ENCODE measurements at places on chromosomes 16 and 17. TPM values are rescaled to one million over a fixed set of nuclear protein-coding genes. Genes with fewer than 3 reads are reported as not detected.

GRCh38 chr17:28950017-28950751 is 1.1 kb downstream of the PHF12 start:
- H3K27ac ChIP-seq = peak overlapping the region; percentile 97
- peaks cover 33% of the 10 kb centered on the region for H3K4me1 ChIP-seq
- peaks cover 43% of the 10 kb centered on the region for H3K36me3 ChIP-seq
- peak overlapping the region; percentile 97 for H3K4me3 ChIP-seq
- peak; percentile 79 for DNase-seq
- H3K27me3 ChIP-seq = no peaks in the 10 kb centered on the region

- DNase-seq = peak; percentile 74
- peak overlapping the region; percentile 60 for H3K4me3 ChIP-seq
- H3K27ac ChIP-seq = peak overlapping the region; percentile 88
- no peaks in the 10 kb centered on the region for H3K27me3 ChIP-seq
- peaks cover 25% of the 10 kb centered on the region for H3K4me1 ChIP-seq
These were observed 4.6 kb upstream of the DRC7 start for GRCh38 chr16:57689762-57690558.

DNA sequence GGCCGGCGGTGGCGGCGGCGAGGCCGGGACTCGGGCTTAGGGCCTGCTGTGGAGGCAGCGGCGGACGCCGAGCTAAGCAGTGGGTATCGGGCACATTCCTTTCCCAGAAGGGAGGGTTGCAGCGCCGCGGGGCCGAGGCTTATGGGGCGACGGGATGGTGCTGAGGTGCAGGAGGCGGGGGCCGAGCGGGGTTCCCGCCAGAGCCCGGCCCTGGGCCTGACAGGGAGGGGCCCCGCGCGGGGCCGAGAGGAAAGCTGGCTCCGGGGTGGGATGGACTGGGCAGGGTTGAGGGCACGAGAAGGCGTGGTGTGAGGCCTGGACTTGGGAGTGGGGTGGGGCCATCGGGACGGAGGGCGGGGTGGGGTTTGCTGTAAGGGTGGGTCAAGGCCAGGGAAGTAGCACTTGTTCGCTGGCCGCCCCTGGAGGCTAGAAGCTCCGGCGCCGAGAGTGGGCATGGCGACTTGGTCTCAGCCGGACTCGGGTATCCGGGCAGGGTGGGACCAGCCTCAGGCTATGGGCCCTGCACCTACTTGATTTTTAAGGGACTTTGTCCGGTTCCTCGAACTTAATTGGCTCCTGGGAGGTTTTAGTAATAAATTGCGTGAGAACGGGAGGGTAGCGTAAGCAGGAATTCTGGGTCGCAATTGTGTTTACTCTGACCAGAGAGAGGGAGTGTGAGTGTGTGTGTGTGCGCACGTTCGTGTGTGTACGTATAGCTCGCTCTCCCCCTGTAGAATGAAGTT is 396 bp downstream of the NFE2L1 start:
- H3K27me3 ChIP-seq = no peaks in the 10 kb centered on the region
- peak; percentile 65 for DNase-seq
- H3K4me1 ChIP-seq = peaks cover 57% of the 10 kb centered on the region
- peaks cover 53% of the 10 kb centered on the region for H3K36me3 ChIP-seq
- H3K4me3 ChIP-seq = peak overlapping the region; percentile 96

DNA sequence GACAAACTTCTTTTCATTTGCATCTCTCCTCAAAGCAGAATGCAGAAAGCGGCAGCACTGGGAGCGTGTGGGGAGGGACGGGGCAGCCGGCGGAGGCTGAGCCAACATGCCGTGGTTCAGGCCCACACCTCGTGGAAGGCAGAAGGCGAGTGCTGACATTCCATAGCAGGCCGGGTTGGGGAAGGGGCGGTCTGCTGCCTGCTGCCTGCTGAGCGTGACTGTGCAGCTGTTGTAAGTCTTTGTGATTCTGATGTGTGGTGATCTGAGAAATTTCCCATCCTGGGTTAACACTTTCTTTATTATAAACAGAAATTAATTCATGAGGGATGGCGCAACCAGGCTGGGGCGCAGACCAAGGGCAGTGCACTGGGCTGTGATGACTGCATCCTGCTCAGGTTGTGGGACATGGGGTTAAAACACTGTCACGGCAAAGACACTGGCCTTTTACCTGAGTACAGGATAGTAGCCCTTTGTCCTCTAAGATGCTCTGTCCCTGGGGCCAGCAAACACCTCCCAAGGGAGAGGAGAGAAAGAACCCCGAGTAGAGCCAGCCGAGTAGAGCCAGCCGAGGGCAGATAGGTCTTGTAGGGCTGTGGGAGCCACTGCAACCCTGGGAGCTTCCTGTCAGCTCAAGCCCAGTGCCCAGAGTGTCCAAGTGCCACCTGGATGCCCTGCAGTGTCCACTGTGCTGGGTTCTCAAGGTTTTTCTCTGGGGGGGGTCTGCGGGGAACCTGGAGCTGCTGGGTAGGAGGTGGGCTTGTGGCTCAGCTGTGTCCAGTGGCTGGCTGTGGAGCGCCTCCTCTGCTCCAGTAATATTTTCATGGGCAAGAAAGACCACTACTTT is 8.8 kb upstream of the DNASE1 start:
- H3K27ac ChIP-seq = no peak overlapping the region
- no peaks in the 10 kb centered on the region for H3K27me3 ChIP-seq
- no peak overlapping the region for H3K4me3 ChIP-seq
- DNase-seq = no peak

- H3K27me3 ChIP-seq = no peaks in the 10 kb centered on the region
- peak overlapping the region; percentile 92 for H3K27ac ChIP-seq
- H3K36me3 ChIP-seq = peaks cover 41% of the 10 kb centered on the region
These were observed 208.7 kb downstream of the PRKCA start for GRCh38 chr17:66511135-66511534.

GRCh38 chr17:79304884-79305283 is 230.3 kb downstream of the ENGASE start:
- peaks cover 4% of the 10 kb centered on the region for H3K27me3 ChIP-seq
- DNase-seq = no peak
- H3K36me3 ChIP-seq = no peaks in the 10 kb centered on the region
- H3K27ac ChIP-seq = no peak overlapping the region
- no peak overlapping the region for H3K4me3 ChIP-seq
- H3K4me1 ChIP-seq = no peaks in the 10 kb centered on the region

DNA sequence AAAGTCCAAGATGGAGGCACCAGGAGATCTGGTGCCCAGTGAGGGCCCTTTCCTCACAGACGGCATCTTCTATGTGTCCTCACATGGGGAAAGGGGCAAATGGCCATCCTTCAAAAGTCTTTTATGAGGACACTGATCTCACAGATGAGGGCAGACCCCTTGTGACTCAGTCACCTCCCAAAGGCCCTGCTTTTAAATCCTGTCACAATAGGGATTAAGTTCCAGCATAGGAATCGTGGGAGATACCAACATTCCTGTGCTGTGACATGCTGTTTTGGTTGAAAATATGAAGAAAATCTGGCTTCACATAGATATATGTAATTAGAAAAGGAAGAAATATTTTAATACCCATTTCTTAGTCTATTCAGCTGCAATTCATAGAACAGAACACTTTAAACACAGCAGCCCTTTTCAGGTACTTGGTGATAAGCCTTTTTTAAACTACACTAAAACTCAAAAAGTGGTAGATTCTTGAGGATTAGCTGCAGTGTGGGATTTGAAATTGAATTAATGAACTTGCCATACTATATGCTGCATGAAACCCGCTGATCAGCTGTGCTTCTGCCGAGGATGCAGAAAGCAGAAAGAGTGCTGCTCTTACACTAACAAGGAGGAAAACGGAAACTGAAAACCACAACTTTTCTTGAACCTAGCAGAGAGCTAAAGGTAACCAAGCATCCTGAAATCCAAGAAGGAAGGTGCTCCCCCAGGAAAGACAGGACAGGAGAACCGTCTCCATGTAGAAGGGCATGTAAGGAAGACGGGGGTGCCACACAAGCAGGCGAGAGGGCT is 32.7 kb downstream of the VPS53 start:
- H3K4me1 ChIP-seq = peaks cover 14% of the 10 kb centered on the region
- no peak overlapping the region for H3K4me3 ChIP-seq
- no peaks in the 10 kb centered on the region for H3K27me3 ChIP-seq
- peak; percentile 4 for DNase-seq

DNA sequence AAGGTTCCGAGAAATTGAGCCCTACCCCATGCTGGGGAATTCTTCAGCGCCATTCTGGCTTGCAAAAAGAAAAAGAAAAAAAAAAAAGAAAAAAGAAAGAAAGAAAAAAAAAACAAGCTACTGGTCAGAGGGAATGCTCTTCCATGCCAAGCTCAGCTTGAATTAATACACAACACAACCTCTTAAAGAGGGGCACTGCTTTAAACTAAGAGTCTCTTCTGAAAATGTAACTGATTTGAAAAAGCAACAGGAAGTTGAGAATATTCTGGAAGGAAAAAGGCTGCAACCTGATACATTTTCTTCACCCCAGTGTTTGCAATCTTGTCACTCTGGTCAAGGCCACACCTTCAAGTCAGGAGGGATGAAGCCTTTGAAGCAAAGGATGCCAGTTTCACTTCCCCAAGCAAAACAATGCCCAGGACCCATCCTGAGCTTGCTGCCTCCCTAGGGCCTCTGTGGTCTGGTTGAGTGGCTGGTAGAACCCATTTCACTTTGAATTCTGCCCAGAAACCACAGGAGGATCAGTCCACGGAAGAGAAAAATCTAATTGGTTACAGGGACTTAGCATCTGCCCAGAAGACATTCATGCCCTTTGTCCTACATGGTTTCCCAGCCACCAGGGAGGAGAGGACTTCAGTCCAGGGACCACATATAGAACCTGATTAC is 389.7 kb downstream of the SOX9 start:
- no peak overlapping the region for H3K27ac ChIP-seq
- H3K4me1 ChIP-seq = no peaks in the 10 kb centered on the region
- no peak for DNase-seq
- no peak overlapping the region for H3K4me3 ChIP-seq
- H3K27me3 ChIP-seq = peaks cover 2% of the 10 kb centered on the region

- H3K4me3 ChIP-seq = no peak overlapping the region
- H3K27ac ChIP-seq = no peak overlapping the region
- no peaks in the 10 kb centered on the region for H3K4me1 ChIP-seq
- no peaks in the 10 kb centered on the region for H3K27me3 ChIP-seq
These were observed 45.8 kb upstream of the TAOK1 start for GRCh38 chr17:29344201-29344856.

DNA sequence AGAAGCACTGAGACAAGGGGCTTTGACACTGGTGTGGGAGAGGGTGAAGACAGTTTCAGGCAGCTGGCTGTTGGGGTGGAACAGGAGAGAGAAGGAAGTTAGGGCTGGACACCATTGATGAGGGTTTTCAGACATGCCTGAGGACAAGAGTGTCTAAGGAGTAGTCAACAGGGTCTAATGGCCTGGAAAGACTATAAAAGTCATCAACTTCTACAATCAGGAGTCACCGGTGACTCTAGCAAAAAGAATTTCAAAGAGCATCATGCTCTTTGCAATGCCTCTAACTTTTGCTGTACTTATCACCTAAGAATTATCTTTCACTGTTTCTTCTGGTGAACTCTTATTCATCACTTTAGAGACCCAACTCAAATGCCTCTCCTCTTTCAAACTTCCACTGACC is 213.9 kb downstream of the C16orf78 start:
- no peak for DNase-seq
- H3K4me3 ChIP-seq = no peak overlapping the region
- no peaks in the 10 kb centered on the region for H3K36me3 ChIP-seq
- H3K27me3 ChIP-seq = no peaks in the 10 kb centered on the region
- no peaks in the 10 kb centered on the region for H3K4me1 ChIP-seq

DNA sequence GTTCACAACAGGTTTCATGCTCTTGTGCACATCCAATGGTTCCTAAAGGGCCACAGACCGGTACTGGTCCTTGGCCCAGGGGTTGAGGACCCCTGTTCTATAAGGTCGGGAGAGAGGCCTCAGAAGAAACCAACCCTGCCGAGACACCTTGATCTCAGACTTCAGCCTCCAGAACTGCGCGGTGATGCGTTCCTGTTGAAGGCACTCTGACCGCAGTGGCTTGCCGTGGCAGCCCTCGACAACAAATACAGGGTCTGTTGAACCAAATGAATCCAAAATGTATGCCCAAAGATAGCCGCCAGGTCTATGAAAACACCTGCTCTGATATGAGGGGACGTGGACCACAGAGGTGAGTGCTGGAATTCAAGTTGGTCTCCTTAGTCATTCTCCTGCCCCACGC is 389.8 kb downstream of the SEC14L1 start:
- no peak overlapping the region for H3K27ac ChIP-seq
- DNase-seq = no peak
- H3K4me1 ChIP-seq = peaks cover 7% of the 10 kb centered on the region
- peaks cover 18% of the 10 kb centered on the region for H3K27me3 ChIP-seq
- H3K36me3 ChIP-seq = peaks cover 4% of the 10 kb centered on the region

- no peak overlapping the region for H3K27ac ChIP-seq
- DNase-seq = no peak
- H3K4me3 ChIP-seq = no peak overlapping the region
- H3K27me3 ChIP-seq = peaks cover under 1% of the 10 kb centered on the region
These were observed 96.6 kb downstream of the METRNL start for GRCh38 chr17:83175822-83176622.

- peaks cover 4% of the 10 kb centered on the region for H3K4me1 ChIP-seq
- DNase-seq = no peak
- no peaks in the 10 kb centered on the region for H3K27me3 ChIP-seq
- peaks cover 11% of the 10 kb centered on the region for H3K36me3 ChIP-seq
- no peak overlapping the region for H3K27ac ChIP-seq
These were observed 17.6 kb downstream of the CLUAP1 start for GRCh38 chr16:3518292-3518985.

- H3K27ac ChIP-seq = peak within 1 kb of the TSS; percentile 93
- peak within 1 kb of the TSS; percentile 94 for H3K4me3 ChIP-seq
- peaks cover 64% of the 10 kb centered on the region for H3K4me1 ChIP-seq
- DNase-seq = peak; percentile 83
- peaks cover 47% of the 10 kb centered on the region for H3K36me3 ChIP-seq
These were observed at the start of gene FLOT2 for GRCh38 chr17:28896884-28897768. FLOT2 (minus strand) TSS chr17:28897733; CDS start chr17:28897574, 159 bp downstream.

DNA sequence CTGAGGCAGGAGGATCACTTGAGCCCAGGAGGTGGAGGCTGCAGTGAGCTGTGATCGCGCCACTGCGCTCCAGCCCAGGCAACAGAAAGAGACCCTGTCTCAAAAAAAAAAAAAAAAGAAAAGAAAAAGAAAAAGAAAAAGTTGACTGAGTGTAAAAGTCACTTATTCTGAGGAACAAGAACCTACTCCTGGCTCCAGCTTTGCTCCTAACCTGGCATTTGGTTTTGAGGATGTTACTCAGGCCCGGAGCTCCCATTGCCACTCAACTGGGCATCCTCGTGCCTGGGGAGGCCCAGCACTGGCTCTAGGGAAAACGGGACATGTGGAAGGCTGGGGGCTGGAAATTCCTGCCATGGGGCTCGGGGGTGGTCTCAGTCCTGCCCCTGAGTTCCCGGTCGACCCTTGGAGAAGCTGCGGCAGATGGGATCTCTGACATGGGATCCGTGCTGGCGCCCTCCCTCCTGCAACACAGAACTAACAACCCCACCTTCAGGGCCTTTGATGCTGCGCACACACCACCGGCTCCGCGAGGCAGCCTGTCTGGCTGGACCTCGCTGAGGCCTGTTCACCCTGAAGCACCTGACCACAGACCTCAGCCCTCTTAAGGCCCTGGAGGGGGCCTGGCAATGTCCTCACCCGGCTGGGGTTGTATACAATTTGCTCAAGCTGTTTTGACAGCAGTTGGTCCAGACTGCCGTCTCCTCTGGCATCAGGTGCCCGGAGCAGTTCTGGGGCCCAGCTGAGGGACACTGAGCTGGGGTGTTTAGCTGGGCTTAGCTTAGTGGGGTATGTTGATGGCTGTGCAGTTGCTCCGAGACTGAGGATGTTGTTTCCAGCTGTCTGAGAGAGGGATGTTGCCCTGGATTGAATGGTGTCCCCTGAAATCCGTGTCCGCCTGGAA is 12.3 kb downstream of the CD7 start:
- H3K36me3 ChIP-seq = no peaks in the 10 kb centered on the region
- peaks cover 64% of the 10 kb centered on the region for H3K4me1 ChIP-seq
- H3K27me3 ChIP-seq = no peaks in the 10 kb centered on the region
- no peak overlapping the region for H3K4me3 ChIP-seq
- DNase-seq = no peak

The CCL3 gene
- total RNA-seq = 253 TPM

The CA7 gene
- 0.27 TPM for total RNA-seq

The CSH1 gene
- not detected for total RNA-seq

The SBK1 gene
- total RNA-seq = 35.9 TPM

The CCDC40 gene
- 0.54 TPM for total RNA-seq

The UTS2R gene
- not detected for total RNA-seq
